Liver (tissue), 10 donors: ENCODE measurements at places on chromosomes 11 and 22. TPM values are rescaled to one million over a fixed set of nuclear protein-coding genes. Genes with fewer than 3 reads are reported as not detected.

Gene FJX1
- total RNA-seq = 1.2 TPM

Gene ACR
- 0.09 TPM for total RNA-seq

Gene ST14
- 2.8 TPM for total RNA-seq

Gene PTPN5
- not detected for total RNA-seq

Gene MMP27
- not detected for total RNA-seq

Gene OR6A2
- total RNA-seq = 0.08 TPM

Gene BRSK2
- 0.05 TPM for total RNA-seq

Gene MPZL2
- total RNA-seq = 17.2 TPM

Gene ZBTB16
- total RNA-seq = 8.9 TPM

Gene CDPF1
- 4.4 TPM for total RNA-seq

Gene OR52N4
- not detected for total RNA-seq

Gene MIOX
- total RNA-seq = not detected

Gene OR2D2
- total RNA-seq = not detected

Gene LARGE1
- total RNA-seq = 14.1 TPM

Gene TEX54
- not detected for total RNA-seq

Gene MRTFA
- total RNA-seq = 10.0 TPM

Gene RIMBP3C
- total RNA-seq = 0.05 TPM

Gene OR52I1
- not detected for total RNA-seq
